ENCODE measurements at places on chromosomes 11 and 22. TPM values are rescaled to one million over a fixed set of nuclear protein-coding genes. Genes with fewer than 3 reads are reported as not detected.
A peak's percentile ranks its signal among the peaks of the same experiment; 100 is the strongest.

DNA sequence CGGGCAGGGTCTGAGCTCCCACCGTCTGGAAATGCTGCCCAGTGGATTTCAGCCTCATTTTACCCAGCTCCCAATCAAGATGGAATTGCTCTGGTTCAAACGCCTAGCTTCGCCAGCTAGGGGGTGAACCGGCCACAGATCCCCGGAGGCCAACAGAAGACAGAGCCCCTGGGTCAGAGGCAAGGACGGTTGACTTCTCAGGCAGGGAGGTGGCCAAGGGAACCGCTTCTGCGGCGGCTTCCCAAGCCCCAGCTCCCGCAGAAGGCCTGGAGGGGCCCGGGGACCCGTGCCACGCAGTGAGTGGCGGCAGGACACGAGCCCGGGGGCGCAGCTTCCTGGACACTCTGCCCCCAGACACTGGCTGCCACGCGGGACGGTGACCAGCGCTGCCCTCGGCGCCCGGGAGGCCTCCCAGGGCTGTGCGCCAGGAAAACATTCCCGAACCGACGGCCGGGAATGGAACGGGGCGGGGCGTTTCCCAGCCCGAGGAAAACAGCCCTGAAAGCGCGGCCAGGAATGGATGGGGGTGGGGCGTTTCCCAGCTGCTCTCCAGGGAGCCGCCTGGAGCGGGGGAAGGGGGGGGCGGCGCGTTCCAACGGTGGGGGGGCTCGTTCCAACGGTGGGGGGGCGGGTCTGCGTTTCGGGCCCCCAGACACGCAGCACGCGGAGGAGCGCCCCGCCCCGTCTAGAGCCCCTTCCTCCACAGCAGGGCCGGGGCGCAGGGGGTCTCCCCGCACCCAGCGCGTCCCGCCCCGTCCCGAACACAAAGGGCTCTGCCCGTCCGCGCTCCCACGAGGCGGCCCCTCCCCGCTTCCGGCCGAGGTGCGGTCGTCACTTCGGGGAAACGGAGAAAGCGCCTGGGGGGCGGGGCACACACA is 13.5 kb upstream of the B4GALNT4 start:
- DNase-seq = peak; percentile 98

DNA sequence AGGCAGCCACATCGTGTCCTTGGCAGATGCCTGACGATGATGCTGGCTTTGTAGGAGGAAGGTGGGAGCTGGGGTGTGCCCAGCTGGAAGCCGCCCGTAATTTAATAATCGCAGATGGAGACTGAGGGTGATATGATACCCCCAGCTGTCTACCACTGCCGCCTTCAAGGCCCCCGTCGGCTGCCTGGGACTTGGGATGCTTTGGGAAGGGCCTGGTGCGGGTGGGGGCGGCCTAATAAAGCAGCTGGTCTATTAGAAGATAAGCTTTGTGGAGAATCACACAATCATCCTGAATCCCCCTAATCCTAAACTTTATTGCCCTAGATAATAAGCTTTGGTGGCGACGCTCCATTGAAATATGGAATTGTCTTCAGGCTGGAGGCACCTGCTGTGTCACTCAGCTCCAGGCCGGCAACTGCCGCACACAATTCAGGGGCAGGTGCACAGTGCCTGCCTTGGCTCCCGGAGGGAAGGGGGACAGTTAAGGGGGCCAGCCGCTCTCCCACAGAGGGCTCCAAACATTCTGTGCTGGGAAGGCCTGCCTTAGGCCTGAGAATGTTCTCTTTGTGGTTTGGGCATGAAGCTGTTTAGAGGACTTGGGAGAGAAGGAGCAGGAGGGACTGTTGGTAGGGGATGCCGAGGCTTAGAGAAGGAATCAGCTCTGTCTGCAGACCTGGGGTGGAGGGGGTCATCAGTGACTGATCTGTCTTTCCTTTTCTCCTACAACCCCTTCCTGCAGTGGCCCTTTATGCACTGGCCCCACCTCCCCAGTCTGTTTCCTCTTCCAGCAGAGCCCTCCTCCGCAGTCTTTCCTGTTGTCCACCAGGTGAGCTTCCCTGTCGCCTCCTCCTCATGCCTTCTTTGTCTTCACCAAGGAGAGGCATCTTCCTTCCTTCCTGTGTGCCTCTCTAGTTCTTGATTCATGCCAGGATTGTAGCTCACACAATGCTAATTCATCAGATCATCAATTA is 65.3 kb downstream of the ARL14EP start:
- no peak for DNase-seq

DNA sequence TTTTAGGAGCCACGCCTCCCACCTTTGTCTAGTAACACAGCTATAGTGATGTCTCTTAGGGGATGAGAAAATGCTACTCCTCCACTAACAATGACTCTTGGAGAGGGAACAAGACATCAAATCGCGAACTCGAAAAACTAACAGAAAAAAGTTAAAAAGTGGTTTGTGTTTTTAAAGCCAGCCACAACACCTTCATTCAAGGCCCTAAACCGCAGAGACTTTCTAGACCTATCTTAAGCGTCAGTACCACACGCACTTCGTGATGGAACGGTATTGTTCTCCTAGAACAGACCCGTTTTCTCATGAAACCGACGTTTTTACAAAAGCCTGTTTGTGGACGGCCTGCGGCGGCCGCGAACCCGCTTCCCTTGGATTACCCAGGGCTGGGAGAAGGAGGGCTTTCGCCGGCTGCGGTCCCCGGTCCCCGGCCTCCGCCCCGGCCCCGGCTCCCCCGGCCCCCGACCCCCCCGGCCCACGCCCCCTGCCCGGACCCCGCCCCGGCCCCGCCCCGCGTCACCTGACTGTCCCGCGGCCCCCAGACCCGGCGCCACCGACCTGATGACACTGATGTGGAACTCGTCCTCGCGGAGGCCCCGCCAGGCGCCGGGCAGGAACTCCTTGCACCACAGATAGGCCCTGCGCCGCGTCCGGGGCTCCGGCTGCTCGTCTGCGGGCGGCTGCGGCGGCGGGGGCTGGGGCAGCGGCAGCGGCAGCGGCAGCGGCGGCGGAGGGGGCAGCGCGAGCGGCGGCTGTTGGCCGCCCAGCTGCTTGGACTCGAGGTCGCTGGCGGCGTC is 718 bp downstream of the CHKA start:
- peak; percentile 85 for DNase-seq

DEFB108B gene
- total RNA-seq = not detected

DNA sequence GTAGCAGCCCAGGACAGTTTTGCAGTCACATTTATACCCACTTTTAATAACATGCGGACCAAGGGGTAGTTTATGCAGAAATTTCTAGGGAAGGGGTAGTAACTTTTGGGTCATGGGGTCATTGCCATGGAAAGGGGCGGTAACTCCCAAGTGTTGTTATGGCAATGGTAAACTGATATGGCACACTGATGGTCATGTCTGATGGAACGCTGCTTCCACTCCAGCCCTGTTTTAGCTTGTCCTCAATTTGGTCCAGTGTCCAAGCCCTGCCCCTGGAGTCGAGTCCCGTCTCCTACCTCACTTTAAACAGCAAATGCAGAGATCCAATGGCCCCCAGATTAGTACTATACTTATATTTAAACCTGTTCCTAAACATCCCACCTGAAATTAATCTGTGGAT is 11.2 kb upstream of the SEC14L4 start:
- no peak for DNase-seq

LRRC56 gene
- 0.36 TPM for total RNA-seq

- peak; percentile 38 for DNase-seq
Measured at GRCh38 chr22:37276776-37277175, 5.5 kb upstream of the CYTH4 start.

ARHGAP8 gene
- 0.66 TPM for total RNA-seq

DNA sequence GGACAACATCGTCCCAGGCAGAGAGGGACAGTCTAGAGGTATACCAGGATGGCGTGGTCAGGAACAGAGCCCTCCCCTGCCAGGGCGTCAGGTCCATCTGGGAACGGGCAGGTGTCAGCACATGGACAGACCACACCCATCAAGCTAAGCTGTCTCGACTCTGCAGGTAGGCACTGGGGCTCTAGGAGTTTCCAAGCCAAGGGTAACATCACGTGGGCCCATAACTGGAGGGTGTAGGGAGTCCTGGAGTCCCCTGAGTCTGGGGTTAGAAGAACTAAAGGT is 75.4 kb downstream of the PHF21B start:
- DNase-seq = no peak

CDON gene
- total RNA-seq = 32.2 TPM

- peak; percentile 85 for DNase-seq
Measured at GRCh38 chr11:11798586-11799438, 43.0 kb upstream of the USP47 start.

EML3 gene
- total RNA-seq = 29.7 TPM

GRCh38 chr11:122422682-122423081 is 232.8 kb upstream of the UBASH3B start:
- DNase-seq = no peak

- DNase-seq = no peak
Measured at GRCh38 chr22:30964858-30965257, 3.7 kb downstream of the MORC2 start.

CCDC87 gene
- 0.99 TPM for total RNA-seq

- no peak for DNase-seq
Measured at GRCh38 chr11:58061813-58062212, 31.1 kb downstream of the OR6Q1 start.

DNA sequence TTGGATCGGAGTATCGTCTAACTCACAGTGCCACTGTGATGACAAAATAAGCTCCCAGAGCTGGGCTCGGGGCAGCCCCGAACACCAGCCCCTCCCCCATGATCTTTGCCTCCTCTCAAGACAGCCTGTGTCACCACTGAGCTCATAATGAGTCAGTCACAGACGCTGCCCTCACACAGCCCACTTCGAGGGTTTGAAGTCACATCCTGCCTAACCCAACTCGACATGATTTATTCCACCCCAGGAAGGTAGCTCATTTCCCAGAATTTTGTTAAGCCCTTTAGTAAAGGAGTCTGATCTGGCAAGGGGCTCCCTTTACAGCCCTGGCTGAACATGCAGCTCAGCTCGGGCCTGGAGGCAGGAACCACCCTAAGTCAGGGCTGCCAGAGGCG is 22.8 kb downstream of the MYH9 start:
- DNase-seq = peak; percentile 81

DNA sequence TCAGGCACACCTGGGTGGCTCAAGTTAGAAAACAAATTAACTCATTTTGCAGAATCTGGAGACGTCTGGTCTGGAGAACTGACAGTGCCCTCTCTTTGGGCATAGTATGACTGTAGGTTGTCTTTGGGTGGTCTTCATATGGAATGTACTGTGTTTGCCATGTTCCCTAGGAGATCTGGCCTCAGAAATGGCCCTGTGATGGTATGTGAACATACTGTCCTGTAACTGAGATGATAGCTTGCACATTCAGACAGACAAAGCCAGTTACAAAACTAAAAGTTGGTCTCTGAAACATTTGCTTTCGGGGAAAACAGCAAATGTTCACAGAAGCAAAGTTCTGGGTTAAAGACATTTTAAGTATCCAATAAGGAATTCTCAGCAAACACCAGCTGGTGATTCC is 29.7 kb downstream of the CD44 start:
- DNase-seq = no peak

GRCh38 chr11:129191649-129192048 is 476 bp downstream of the ARHGAP32 start:
- no peak for DNase-seq

DNA sequence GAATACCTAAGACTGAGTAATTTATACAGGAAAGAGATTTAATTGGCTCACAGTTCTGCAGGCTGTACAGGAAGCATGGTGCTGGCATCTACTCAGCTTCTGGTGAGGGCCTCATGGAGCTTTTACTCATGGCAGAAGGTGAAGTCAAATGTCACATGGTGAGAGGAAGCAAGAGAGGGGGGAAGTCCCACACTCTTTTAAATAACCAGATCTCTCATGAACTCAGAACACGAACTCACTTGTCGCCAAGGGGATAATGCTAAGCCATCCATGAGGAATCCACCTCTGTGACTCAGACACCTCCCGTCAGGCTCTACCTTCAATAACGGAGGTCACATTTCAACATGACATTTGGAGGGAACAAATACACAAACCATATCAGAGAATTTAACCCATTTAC is 42.2 kb downstream of the BIRC2 start:
- no peak for DNase-seq

DNA sequence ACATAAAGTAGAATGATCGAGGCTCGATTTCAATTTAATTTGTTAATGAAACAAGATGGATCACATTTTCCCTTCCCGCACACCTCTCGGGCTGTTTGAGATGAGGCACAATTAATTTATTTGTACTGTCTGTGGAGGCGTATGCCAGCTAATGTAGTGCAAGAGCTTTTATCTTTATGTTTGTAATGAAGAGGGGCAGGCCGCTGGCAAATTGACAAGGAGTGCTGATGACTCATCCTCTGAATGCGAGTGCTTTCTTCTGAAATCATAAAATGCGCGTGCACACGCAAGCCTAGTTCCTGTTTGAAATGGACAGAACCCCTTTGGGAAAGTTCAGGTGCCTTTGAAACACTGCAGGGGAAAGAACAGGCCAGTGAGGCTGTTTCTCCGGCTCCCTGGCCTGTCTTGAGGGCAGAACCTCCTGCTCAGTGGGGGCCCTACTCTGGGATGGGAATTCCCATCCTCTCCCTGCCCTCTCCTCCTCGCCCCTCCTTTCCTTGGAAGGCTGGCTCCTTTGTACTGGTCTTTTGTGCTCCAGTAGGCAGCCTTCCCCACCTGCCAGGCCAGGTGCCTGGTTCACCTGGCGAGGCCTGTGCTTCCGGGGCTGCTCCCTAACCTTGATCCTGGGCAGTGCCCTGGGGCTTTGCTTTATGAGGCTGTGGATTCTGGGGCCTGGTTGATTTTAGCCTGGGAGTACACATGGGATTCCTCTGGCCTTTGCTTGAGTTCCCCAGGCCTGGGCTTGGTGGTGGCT is 50.3 kb downstream of the TEAD1 start:
- DNase-seq = peak; percentile 83

- no peak for DNase-seq
Measured at GRCh38 chr11:105611572-105612441, 1.9 kb downstream of the GRIA4 start.

DNA sequence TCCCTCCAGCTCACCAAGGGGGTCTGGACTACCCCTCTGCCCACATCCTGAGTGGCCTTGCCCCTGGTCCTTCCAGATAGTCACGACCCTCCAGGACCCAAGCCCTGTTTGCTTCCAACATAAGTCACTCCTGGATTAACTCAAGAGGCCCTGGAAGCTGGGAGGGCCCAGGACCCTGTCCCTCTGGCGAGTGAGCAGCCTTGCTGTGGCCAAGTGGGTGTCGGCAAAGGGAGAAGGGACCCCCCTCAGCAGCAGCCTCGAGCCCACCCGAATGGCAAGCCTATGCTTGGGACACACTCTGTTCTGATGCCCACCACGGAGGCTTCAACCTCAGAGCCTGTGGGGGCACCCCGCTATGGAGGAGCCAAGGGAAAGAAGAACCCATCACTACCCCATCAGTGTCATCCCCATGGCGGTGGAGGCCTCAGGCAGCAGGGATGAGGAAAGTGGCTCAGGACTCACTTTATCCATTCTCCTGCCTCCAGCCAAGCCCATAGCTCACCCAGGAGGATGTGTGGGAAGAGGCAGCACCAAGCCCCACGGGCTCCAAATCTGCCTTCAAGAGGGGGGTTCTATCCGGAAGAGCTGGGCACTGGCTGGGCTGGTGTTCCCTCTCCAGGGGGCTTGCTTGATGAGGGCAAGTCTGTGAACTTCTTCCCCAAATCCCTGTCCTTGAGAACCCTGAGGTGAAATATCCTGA is 12.5 kb downstream of the SLC22A12 start:
- DNase-seq = peak; percentile 26

- peak; percentile 15 for DNase-seq
Measured at GRCh38 chr11:290621-291231, 1.8 kb downstream of the PGGHG start.

All from right cardiac atrium (tissue), 5 donors.